ENCODE measurements at places on chromosomes 4 and X. TPM values are rescaled to one million over a fixed set of nuclear protein-coding genes. Genes with fewer than 3 reads are reported as not detected.

Gene RGS12
- 14.0 TPM for total RNA-seq

Gene AKAP14
- total RNA-seq, result not detected

Gene ARX
- not detected for total RNA-seq

Gene TMEM156
- total RNA-seq, result not detected

Gene ITIH6
- total RNA-seq, result not detected

Gene SPANXA1
- total RNA-seq, result not detected

Gene PPARGC1A
- total RNA-seq, result 0.59 TPM

Gene ADH6
- total RNA-seq, result not detected

Gene IL21
- not detected for total RNA-seq

Gene CPE
- 7.0 TPM for total RNA-seq

Gene TBX22
- total RNA-seq, result not detected

Gene DCK
- 12.1 TPM for total RNA-seq

Gene ARHGEF9
- 13.5 TPM for total RNA-seq

Gene ENAM
- not detected for total RNA-seq

Gene SLC10A4
- total RNA-seq, result 0.37 TPM

Gene CXCL11
- total RNA-seq, result not detected

Gene MAGEA4
- total RNA-seq, result not detected

Gene SOX3
- not detected for total RNA-seq

Gene ALPK1
- total RNA-seq, result 16.5 TPM

Gene PHOX2B
- total RNA-seq, result not detected

Gene TLL1
- total RNA-seq, result under 0.01 TPM

Gene WAS
- 0.20 TPM for total RNA-seq

Gene DMRTC1B
- not detected for total RNA-seq

Gene RENBP
- 3.7 TPM for total RNA-seq

Gene SLC49A3
- total RNA-seq, result 15.1 TPM

Gene CAPN6
- total RNA-seq, result not detected

Gene KIF4A
- 17.8 TPM for total RNA-seq

Gene RUFY3
- total RNA-seq, result 51.6 TPM

Gene TSPAN5
- 45.9 TPM for total RNA-seq

Gene PASD1
- total RNA-seq, result not detected

Gene GPR119
- not detected for total RNA-seq

Gene EDA
- 0.73 TPM for total RNA-seq

Gene TEC
- total RNA-seq, result 1.6 TPM

Gene ARMCX6
- total RNA-seq, result 13.5 TPM
